HS-5 (cell line): ENCODE measurements at places on chromosomes 16 and 17.

DNA sequence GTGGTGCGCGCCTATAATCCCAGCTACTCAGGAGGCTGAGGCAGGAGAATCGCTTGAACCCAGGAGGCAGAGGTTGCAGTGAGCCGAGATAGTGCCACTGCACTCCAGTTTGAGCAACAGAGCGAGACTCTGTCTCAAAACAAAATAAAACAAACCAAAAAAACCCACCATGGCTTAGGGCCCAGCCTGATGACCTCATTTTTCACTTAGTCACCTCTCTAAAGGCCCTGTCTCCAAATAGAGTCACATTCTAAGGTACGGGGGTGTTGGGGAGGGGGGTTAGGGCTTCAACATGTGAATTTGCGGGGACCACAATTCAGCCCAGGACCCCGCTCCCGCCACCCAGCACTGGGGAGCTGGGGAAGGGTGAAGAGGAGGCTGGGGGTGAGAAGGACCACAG lies 1.4 kb upstream of the STH start:
- peak; percentile 9 for DNase-seq

DNA sequence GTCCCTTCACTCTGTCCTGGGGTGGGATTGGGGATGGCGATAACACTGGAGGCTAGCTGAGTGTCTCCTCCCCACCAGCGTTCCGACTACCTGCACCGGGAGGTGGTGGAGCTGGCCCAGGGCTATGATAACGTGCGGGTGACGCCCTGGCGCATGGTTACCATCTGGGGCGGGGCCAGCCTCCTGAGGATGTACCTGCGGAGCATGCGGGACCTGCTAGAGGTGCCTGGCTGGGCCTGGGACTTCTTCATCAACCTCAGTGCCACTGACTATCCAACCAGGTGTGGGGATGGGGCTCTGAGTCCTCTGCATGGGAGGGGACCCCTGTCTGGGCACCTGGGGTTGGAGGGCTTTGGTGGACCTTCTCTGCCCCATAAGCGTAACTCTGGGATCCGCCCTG lies 8.8 kb downstream of the XYLT2 start:
- DNase-seq: no peak

GRCh38 chr16:81992859-81993258 lies 18.4 kb downstream of the SDR42E1 start:
- no peak for DNase-seq

DNA sequence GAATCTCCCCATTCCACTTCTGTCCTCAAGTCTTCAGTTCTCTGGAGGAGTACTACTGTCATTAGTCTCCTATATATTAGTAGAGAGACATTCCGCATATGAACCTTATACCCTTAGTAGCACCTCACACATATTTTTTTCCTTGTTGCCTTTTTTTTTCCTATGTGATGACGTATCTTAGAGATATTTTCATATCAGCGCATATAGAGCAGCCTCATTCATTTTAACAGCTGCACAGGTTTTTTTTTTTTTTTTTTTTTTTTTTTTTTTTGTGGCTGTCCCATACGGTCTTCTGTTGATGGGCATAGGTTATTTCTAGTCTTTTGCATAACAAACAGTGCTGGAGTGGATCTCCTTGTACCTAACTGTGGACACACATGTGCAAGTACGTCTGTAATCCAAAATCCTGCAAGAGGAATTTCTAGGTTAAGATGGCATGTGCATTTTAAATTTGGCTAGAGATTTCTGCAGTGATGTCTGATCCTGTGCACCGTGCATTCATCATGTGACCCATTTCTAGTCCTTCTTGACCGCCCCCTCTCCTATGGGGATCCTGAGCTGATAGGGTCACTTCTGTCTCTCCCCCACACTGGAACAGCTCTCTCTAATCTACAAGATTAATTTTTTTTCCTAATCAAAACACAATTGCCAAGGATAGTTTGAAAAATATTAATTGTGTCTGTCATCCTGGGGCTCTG lies 64.8 kb downstream of the PRKCB start:
- DNase-seq: no peak

- no peak for DNase-seq
These were observed 18.6 kb downstream of the DYNLRB2 start for GRCh38 chr16:80559369-80559768.

- DNase-seq: no peak
These were observed 5.4 kb downstream of the VEZF1 start for GRCh38 chr17:57982452-57983170.

DNA sequence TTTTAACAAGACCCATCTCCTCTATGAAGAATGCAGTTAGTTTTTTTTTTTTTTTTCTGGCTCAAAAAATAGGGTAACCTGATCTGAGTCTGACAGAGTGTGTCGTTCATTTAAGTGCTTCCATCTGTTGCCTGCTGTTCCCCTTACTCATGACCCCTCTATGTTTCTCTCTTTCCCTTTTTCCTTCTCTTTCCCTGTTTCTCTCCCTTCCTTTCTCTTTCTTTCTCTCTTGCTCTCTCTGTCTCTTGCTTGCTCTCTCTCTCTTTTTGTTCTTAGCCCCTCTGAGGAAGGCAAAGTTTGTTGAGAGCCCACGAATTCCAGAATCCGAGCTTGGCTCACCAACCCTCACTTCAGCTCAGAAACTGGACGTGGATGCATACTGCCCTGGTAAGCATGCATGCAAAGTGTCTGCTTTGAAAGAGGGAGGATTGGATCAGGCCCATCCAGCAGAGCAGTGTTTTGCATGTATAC lies 185.0 kb downstream of the TANC2 start:
- DNase-seq: no peak

DNA sequence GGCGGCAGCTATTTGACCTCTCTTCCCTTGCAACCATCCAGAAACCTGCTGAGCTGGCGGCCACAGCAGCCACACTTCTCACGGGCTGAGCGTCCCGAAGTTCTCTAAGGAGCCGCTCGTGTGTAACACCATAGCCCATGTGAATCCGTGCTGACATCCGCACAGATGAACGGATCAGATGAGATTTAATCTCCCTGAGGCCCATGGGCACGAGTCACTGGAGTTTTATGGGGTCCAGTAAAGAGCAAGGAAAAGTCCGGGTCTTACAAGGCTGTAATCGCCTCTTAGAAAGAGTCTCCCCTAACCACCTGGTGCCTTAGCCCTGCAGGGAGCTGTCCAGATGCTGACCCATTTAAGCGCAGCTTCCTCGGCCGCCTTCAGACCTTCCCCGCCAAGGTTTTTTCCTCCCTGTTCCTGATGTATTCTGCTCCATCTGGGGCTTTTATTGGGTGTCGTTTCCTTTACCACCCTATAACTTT lies 5.5 kb upstream of the CACNG5 start:
- no peak for DNase-seq

GRCh38 chr17:45770632-45771270 lies 13.4 kb upstream of the CRHR1 start:
- DNase-seq: no peak
